ENCODE measurements at places on chromosomes 4 and X.

DNA sequence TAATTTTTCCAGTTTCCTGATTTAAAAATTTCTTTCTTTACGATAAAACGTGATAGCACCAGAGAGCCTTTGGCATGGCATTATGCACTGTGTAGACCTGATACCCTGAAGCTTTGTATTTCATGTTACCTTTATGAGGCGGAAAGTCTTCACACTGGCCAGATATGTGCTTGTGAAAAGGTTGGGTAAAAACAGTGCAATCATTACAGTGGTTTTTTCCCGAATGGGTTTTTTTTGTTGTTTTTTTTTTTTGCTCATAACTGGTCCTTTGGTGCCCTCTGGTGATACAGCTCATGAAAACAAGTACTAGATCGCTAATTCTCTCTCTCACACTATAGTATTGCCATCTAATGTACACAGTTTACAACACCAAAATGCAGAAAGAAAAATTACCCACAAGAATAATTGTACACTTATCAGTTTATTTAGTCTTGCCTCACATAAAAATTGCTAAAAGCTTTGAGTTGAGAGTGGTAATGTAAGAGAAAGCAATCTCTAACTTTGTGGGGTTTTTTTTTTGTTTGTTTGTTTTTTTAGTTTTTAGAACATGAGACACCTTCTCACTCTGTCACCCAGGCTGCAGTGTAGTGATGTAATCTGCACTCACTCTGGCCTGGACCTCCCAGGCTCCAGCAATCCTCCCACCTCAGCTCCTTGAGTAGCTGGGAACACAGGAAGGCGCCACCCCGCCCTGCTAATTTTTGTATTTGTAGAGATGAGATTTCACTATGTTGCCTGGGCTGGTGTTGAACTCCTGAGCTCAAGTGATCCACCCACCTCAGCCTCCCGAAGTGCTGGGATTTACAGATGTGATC lies 21.3 kb downstream of the SPCS3 start:
- peak; percentile 55 for DNase-seq

- no peak for DNase-seq
Observed at GRCh38 chr4:53040459-53040815, 178.3 kb downstream of the RASL11B start.

DNA sequence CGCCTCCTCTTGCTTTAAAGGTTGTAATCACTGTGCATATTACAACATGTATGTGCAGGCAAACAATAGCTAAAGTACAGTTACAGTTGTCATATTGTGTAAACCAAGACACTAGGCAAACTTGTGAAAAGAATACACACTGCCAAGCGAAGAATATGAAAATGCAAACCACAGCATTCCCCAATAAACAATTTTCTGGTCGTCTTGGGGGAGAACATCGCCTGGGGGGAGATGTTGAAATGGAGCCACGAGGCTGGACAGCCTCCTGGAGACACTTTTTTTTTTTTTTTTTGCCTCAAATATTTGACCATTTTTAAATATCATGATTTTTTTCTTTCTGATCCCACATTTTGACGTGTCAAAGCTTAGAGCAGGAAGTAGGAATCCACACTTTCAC lies 51.7 kb upstream of the PDLIM3 start:
- DNase-seq: no peak

- no peak for DNase-seq
Observed at GRCh38 chr4:114282937-114283336, 303.5 kb upstream of the ARSJ start.

DNA sequence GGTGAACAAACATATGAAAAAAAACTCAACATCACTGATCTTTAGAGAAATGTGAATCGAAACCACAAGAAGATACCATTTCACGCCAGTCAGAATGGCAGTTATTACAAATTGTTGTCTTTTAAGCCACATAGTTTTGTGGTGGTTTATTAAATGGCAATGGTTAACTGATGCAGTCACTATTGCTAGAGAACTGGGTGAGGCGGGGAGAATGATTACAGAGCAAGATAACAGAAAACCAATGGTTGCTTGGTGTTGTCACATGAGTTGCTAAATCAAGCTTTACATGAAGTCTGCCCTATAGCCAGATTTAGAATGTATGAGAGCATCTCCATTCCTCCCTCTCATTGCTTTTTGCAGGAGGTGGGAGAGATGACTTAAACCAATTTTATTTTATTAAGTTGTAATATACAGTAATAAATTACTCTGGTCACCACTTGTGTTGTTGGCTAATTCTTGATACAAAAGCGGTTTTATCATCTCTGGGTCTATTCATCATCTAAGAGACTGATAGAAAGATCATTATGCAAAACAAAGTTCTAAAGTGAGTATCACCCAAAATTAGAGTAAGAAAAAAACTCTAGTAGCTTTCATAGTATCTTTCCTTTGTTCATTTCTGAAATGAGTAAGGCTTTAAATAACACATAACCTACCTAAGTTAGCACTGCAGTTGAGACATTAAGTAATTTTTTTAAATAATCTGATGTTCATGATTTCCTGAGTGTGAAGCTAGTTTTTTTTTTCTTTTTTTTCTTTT lies 859.5 kb downstream of the STIM2 start:
- DNase-seq: no peak

DNA sequence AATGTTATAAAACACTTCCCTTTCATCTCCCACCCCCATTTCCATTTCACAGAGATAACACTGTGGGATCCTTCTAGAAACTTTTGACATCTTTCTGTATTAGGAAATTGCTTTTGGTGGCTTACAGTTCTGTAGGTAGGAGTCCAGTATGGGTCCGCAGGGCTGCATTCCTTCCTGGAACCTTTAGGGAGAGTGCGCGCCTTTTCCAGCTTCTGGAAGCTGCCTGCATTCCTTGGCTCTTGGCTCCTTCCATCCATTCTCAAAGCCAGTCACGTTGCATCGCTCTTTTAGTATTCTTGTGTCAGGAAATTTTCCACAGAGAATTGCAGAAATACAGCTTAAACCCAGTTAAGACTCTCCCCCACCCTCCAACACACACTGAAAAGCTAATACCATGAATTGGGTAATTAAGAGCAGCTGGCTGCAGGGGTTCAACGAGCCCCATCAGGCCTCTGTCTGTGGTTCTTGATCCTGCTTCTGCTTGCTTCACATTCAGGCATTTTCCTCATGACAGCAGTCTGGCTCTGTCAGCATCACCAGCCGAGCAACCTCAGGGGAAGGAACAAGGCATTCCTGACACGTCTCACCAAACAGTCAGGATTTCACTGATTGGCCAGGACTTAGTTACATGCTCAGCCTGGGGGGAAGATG lies 48.8 kb downstream of the SEPTIN11 start:
- DNase-seq: no peak

- DNase-seq: no peak
Observed at GRCh38 chrX:7828594-7828993, 14.4 kb upstream of the VCX start.

DNA sequence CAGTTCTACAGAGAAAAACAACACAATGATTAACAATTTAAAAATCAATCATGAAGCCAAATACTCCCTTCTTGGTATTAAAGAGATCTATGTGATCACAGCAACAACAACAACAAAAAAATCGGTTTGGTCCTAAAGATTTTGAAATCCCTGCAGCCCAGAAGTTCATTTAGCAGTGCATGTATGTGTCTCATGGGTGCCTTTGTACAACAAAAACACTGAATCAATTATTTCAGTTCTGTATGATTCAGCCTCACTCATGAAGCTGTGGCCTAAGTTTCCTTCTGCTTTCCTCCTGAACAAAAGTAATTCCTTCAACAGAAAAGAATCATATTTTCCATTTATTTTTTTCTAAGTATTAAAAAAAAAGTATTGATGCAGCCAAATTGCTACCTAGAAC lies 393.4 kb upstream of the NDST3 start:
- no peak for DNase-seq

DNA sequence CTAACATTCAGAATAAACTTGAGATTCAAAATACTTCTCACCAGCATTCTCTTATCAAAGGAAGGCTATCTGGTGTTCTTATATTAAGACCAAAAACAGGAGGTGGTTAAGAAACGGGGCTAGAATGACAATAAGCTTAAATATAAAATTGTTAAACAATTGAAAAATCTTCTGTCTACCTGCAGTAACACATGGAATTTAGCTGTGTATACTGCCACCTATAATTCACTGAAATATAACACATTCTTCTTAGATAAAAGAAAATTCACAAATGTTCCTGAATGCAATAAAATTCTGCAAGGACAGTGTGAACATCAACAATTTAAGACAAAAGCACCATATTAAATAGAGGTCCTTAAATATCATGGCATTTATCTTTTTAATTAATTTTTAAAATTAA lies 11.5 kb upstream of the PCDH10 start:
- no peak for DNase-seq

DNA sequence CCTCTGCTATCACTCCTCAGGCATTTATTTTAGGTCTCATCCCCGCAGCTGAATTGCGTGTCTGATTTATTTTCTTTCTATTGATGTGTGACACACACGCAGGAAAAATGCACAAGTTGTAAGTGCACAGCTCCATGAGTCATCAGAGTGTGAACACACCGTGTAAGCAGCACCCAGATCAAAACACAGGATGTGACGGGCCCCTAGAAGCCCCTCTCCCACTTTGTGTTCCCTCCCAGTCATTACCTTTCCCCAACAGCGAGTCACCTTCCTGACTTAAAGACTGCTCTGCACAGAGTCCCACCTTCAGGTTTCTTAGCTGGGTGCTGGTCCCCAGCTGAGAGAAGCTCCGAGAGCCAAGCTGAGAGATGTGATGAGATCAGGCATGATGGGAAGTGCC lies 436.7 kb downstream of the MID1IP1 start:
- DNase-seq: no peak

DNA sequence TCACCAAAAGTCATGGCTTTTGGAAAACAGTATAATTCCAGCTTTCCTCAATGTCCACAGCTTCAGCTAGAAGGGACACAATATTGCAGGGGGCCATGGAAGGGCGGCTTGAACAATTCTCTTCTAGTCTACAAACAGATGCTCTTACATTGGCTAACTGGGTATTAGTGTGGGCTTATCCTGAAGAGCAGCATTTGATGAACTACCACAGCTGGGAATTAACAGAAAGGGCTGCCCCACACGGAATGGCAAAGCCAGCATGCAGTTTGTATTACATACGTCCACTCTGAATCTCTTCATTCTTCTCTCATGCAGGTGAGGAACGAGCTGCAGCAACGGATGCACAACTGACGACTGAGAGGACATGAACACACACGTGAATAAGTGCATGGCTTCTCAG lies 13.0 kb upstream of the PDCL2 start:
- no peak for DNase-seq

DNA sequence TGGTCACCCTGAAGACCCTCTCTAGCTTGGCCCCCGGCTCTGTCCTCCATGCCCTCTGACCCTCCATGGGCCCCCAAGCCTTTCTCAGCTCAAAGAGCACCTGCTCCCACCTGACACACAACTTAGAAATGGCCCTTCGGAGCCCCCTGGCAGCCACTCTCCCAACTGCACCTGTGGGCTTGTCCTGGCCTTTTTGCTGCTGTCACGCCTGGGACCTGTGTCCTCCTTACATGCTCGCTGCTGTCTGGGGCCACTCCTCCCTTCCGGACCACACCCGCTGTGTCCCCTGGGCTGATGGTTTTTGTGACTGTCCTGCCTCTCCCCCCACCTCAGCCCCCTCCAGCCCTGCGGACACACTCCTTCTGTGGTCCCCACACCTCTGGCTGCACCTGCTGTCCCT lies 106.2 kb upstream of the AFAP1 start:
- no peak for DNase-seq

DNA sequence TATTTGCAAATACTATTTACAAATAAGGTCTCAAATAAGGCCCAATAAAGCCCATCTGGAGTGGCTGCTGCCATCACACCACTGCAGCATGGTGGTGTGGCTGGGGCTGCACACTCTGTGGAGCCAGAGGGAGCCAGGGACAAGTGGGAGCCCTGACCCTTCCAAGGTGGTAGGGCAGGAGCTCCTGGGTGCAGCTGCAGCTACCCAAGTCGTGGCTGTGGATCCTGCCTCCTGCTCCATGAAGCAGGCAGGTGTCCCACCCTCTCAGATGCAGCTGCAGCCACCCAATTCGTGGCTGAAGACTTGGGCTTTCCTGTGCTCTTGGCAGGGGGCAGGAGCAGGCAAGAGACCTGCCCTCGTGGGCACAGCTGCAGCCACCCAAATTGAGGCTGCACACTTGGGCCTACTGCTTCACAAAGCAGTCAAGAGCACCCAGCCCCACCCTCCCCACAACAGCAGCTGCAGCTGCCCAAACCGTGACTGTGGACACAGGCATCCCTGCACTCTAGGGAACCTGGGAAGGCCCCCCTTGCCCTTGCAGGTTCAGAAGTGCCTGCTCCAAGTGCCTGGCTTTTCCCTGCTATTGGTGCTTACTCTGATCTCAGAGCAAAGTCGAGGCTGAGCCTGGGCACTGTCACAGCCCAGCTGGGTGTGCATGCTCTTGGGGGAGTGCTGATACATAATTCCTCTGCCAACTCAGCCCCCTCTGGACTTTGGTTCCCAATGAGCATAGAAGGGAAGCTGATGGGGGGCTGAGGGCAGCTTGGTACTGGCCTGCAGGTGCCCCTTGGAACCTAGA lies 614.8 kb downstream of the PCDH18 start:
- no peak for DNase-seq

DNA sequence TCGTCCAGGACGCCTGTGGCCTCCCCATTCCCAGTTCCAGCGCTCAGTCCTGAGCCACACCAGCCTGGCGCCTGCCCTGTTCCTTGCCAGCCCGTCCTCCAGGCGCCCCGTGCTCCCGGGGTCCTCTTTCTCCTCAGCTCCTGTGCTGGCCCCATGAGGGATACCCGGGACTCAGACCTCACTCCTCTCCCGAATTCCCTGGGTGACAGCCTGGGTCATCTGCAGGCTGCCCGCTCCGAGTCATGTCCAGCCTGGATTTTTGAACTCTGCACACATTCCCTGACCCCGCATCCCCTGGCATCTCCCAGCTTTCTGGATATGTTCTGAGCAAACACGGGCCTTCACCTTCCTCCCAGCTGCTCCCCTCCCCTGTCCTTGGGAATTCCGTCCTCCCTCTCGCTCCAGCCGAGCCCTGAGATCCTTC lies 14.9 kb upstream of the ADD1 start:
- no peak for DNase-seq

Data from hematopoietic multipotent progenitor cell treated with erythropoietin and hydrocortisone succinate and interleukin-3 and kit ligand, for 17 days (in vitro differentiated cells).